ENCODE measurements at places on chromosomes 2 and 18. TPM values are rescaled to one million over a fixed set of nuclear protein-coding genes. Genes with fewer than 3 reads are reported as not detected.

UPP2 gene
- not detected for total RNA-seq

TRIM54 gene
- not detected for total RNA-seq

ICA1L gene
- 0.74 TPM for total RNA-seq

MBD1 gene
- 50.5 TPM for total RNA-seq

SEPTIN10 gene
- total RNA-seq = 56.0 TPM

G6PC2 gene
- total RNA-seq = not detected

KIF1A gene
- total RNA-seq = 16.2 TPM

OTOS gene
- total RNA-seq = 0.34 TPM

ERLEC1 gene
- total RNA-seq = 71.3 TPM

ACADL gene
- total RNA-seq = not detected

MC2R gene
- not detected for total RNA-seq

ABCB11 gene
- not detected for total RNA-seq

RSAD2 gene
- total RNA-seq = 5.8 TPM

NEUROD1 gene
- not detected for total RNA-seq

TEKT4 gene
- total RNA-seq = not detected

CCDC85A gene
- 0.74 TPM for total RNA-seq

DLX2 gene
- 2.2 TPM for total RNA-seq

- DNase-seq = no peak
Observed at GRCh38 chr2:170823088-170823897, 6.6 kb downstream of the GAD1 start.

- no peak for DNase-seq
Observed at GRCh38 chr2:167183931-167184330, 295.7 kb downstream of the XIRP2 start.

GRCh38 chr2:30234180-30234971 is 3.0 kb downstream of the LBH start:
- DNase-seq = peak; percentile 96

- peak; percentile 61 for DNase-seq
Observed at GRCh38 chr2:160918906-160919503, 241.2 kb upstream of the TANK start.

- DNase-seq = no peak
Observed at GRCh38 chr18:44844486-44844885, 163.8 kb downstream of the SETBP1 start.

DNA sequence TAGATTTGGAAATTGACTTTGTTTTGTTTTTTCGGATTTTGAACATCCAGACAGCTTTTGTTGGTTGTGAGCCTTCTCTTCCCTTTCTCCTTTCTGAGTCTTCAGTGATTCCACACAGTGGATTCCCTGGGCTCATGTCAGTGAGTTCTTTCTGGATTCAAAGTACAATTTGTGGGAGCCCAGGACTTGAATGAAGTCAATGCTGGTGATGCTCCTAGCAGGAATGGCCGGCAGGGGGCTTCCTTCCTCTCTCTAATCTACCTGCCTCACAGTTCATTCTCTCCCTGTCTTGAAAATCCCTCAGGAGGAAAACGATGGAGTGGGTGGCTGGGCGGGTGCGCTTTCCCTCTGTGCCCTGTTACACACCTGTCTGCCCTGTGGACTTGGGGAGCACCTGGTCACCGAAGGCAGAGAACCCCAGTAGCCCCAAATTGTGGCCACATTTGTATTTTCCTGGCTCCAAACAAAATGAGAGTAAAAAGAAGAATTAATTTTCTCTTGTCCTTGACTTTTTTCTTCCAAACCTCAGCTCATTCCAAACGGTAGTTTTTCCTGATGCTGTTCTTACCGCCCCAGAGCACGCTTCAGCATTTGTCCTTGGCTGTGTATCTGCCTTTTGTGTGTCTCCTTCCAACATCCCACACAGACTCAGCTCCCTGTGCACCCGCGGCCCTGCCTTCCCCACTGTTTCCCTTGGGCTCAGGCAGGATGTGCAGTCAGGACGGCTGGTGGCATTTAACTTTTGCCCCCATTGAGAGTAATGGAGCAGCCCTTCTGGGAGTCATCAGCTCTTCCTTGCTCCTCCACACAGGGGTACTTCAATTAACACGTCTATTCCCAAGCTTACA is 86.6 kb downstream of the MARCO start:
- peak; percentile 48 for DNase-seq

DNA sequence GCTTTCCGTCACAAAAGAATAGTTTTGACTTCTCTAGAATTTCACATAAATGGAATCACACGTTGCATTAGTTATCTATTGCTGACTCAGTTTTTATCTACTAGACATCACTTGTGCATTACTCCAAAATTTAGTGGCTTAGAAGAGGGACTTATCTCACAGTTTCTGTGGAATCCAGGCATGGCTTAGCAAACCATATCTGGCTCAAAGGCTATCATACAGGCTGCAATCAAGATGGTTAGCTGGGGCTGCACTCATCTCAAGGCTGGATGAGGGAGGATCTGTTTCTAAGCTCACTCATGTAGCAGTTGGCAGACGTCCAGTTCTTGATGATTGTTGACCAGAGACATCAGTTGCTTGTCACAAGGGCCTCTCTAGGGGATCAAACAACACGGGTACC is 6.6 kb upstream of the DSC3 start:
- DNase-seq = no peak

DNA sequence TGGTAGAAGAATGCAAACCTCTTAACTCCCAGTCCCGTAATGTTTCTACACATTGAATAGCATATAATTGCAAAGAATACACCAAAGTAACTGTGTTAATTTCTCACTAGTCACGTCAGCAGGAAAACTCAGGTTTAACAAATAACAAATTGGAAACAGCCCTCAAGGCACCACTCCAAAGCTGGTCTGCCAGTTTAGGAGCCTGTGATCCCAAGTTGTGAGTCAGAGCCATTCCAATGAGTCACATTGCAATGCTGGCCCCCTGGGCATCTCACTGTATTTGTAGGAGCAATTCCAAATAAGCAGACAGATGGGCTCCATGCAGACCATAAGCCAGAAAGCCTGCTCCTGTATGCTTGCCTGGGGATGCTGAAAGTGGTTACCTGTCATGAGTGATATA is 143.2 kb upstream of the SETBP1 start:
- peak; percentile 86 for DNase-seq

- DNase-seq = no peak
Observed at GRCh38 chr18:2979129-2979528, 33.8 kb downstream of the LPIN2 start.

GRCh38 chr2:147639891-147640290 is 204.9 kb upstream of the ACVR2A start:
- DNase-seq = no peak

- DNase-seq = no peak
Observed at GRCh38 chr2:176865336-176865735, 347.3 kb upstream of the HNRNPA3 start.

GRCh38 chr2:161131804-161132203 is 28.4 kb upstream of the TANK start:
- DNase-seq = no peak

- DNase-seq = no peak
Observed at GRCh38 chr2:176138923-176139660, 9.6 kb downstream of the HOXD8 start.

- DNase-seq = no peak
Observed at GRCh38 chr2:37367310-37367709, 22.9 kb downstream of the QPCT start.

Measured in Daoy (cell line).